Stimulated activated CD4-positive, alpha-beta T cell treated with anti-CD3 and anti-CD28 coated beads, Interleukin-15, amount 100 ng/mL, for 1 hour (primary cell): ENCODE measurements at places on chromosomes 3 and 15.

- DNase-seq = no peak
These were observed 335.6 kb downstream of the NLGN1 start for GRCh38 chr3:173733029-173733652.

DNA sequence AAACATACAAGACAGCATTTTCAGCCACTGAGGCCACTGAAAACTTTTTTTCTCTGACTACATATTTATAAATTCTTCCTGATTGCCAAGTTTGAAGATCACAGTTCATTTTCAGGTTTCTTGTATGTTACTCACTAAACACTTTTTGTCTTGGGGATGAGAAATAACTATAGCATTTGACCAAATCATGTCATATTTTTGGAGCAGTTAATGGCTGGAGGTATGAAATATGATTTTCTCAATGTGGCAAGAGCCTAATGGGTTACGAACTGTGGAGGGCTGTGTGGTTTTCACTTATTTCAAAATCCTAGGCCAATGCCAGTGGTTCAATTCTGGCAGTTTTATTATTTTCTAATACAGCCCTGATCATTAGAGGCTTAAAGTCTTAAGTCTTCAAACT, 64.4 kb downstream of the USP13 start:
- DNase-seq = no peak

DNA sequence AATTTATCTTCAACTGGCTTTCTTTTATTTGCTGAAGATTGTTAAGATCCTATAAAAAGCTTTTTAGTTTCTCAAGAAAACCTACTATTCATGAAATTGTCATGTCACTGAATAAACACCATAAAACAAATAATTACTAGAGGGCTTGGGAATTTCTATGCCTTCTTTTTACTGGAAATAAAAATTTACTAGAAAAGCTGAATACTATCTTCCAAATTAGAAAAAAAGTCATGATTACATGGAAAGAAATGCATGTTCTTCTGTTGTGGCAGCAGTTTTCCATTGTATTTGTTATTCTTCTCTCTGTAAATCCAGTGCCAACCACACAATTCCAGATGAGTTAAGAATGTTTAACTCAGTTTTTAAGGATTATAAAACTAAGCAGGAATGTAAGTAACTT, 153.8 kb downstream of the RAP2B start:
- DNase-seq = no peak

- DNase-seq = no peak
These were observed 9.7 kb upstream of the EIF1B start for GRCh38 chr3:40299721-40300335.

- no peak for DNase-seq
These were observed 79.9 kb upstream of the PRR23E start for GRCh38 chr3:127112796-127113570.

DNA sequence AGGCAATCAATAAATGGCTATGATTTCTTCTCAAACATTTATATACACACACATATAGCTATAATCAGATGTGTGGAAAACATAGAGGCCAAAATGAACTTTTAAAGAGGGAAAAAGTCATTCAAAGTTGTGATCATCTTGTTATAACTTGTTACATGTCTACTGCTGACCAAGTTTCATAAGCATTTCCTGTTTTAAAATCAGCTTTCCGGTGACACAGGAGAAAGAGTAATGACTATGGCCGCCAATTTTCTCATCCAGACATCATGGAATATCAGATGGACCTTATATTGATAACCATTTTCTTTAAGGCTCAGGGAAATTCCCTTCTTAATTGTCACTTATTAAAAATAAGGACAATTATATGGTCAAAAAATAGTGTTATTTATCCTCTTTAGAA, 71.7 kb upstream of the AGTR1 start:
- no peak for DNase-seq

GRCh38 chr3:13201851-13202250, 128.6 kb upstream of the IQSEC1 start:
- no peak for DNase-seq

- no peak for DNase-seq
These were observed 75.6 kb upstream of the CACNA2D3 start for GRCh38 chr3:54046641-54047214.

- no peak for DNase-seq
These were observed 163.4 kb downstream of the KLF13 start for GRCh38 chr15:31489801-31490646.
